ENCODE measurements at places on chromosomes 11 and 22.

DNA sequence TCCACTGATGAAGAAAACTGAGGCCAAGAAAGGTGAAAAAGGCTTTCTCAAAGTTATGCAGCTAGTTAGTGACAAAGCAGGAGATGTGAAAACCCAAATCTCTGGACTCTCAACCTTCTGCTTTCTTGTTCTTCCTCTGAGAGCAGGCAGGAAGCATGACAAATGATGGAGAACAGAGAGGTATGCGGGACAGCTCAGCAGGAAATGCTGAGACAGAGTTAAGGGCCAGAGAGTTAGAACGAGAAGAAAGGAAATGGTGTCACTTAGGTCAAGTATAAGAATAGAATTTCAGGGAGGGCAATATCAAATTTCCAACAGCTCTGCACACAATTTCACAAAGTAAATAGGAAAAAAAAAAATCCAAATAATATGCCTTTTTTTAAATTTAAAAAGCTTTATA is 67.6 kb upstream of the ARHGAP42 start:
- DNase-seq = no peak

DNA sequence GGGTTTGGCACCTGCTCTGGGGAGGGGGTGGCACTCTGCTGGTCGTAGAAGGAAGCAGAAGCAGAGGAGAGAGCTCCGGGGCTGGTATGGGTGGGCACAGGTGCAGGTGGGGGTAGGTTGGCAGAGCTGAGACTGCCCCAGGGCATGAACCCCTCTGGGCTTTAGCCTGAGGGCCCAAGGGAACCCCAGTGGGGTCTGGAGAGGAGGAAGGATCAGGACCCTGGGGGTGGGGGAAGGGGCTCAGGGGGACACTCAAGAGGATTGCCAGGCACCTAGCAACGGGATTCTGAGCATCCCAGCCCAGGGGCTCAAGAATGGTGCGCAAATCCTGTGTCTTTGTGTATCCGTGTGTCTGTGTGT is 6.3 kb downstream of the ALDH3B2 start:
- DNase-seq = no peak

DNA sequence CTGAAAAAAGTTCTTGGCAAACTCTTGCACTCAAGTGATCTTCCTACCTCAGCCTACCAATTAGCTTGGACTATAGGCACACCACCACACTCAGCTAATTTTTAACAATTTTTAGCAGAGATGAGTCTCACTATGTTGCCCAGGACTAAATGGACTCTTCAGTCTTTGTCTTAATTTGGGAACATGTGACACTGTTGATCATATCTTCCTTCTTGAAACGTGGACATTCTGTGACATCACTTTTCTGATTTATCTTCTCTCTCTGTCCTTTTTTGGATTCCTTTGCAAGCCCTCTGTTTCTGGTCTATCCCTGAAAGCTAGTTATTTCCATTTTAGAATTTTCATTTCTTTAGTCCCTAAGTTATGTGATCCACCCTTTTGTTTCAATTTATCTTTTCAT is 42.0 kb downstream of the RSF1 start:
- DNase-seq = no peak

DNA sequence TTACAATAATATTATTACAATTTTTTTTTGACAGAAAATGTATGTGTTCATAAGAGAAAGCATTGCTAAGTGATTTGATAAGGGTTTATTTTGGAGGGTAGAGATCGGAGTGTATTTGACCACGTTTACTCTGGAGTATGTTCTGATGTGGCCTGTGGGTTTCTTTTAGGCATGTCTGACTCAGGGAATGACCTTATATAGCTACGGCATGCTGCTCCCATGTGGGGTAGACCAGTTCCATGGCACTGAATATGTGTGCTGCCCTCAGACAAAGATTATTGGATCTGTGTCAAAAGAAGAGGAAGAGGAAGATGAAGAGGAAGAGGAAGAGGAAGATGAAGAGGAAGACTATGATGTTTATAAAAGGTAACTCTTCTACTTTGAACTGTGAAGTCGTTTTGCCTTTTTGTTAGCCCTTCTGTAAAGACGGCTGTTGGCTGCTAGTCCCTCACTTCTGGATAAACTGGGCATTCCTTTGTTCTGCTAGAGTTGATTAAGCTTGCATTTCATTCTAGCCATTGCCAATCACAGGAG is 38.1 kb upstream of the ST14 start:
- DNase-seq = peak; percentile 24

- no peak for DNase-seq
These were observed 1630.8 kb upstream of the TENM4 start for GRCh38 chr11:81071606-81072005.

DNA sequence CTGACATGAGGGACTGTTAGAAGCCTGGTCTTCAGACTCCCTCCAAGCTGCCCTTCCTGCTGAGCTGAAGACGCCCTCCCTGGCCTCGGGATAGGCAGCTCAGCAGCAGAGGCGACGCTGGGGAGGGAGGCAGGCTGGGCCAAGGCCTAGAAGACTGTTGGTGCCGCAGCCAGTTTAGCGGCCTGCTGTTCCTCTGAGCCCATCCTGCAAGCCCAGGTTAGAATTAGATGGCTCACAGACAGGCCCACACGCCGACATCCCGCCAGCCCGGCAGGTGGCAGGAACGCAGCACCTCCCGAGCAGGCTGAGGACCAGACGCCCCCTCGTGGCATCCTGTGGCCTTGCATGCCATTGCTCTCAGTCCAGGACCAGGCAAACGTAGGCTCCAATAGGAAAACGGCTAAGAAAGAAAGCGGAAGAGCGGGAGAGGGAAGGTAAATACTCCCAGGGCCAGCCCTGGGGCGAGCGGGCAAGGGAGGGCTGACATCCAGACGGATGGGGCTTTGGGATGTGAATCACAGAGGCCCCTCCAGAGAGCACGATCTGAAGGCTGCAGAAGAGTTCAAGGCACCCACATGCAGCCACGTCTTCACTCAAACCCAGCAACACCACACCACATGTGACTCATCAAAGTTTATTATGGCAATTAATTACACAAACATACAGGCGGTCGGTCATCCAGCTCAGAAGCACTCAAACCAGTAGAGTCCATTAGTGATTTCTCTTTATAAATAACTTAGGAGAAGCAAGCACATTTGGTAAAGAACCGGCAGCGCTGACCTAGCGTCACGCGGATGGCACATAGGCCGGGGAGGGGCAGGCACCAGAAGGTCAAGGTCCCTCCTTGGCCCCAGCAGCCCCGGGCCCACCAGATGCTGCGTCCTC is 27.6 kb downstream of the CD5 start:
- peak; percentile 95 for DNase-seq

DNA sequence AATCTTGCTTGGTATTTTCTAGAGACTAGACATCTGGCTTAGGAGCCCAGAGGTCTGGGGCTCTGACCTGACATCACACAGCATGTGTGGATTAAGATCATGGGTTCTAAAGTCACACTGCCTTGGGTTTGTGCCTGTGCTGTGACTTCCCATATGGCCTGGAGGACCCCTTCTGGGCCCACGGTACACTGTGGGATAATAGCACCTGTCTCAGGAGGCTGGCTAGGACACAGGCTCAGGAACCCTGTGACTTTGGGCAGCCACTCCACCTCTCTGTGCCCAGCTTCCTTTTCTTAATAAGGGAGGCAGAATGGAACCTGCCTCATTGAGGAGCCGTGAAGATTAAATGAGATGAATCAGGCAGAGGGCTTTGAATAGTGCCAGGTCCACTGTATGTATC is 99.2 kb upstream of the B3GAT1 start:
- DNase-seq = no peak

- no peak for DNase-seq
These were observed 296.6 kb downstream of the LUZP2 start for GRCh38 chr11:24793479-24793878.

- no peak for DNase-seq
These were observed 54.6 kb upstream of the OR5P2 start for GRCh38 chr11:7851391-7851790.

DNA sequence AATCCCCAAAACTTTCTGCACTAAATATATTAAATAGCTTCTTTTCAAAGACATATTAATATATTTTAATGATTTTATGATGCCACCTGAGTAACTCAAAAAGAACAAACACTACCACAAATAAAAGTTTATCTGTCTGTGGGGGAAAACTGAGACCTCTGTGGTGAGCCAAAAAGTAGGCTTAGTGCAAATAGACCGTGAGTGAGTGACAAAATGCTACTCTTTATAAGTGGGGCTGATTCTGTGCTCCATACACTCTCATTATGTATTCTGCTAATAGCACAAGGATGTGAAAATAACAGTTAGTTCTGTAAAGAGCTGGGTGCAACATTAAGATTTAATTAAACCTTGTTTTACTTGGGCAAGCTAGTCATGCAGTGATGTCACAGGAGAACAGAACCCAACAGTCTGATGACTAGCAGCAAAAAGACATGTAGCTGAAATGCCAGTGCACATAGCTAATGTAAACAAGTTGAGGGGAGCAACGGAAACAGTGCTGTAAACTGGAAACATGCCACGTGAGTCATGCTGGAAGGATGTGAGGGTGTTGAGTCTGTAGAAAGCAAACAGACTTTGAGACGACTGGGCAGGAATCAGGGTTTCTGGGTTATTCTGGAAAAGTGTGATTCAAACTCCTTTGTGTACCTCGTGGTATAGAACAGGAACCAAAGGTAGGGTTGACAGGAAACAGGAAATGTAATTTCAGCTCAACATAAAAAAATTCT is 1130.4 kb downstream of the LRRC4C start:
- peak; percentile 0 for DNase-seq

DNA sequence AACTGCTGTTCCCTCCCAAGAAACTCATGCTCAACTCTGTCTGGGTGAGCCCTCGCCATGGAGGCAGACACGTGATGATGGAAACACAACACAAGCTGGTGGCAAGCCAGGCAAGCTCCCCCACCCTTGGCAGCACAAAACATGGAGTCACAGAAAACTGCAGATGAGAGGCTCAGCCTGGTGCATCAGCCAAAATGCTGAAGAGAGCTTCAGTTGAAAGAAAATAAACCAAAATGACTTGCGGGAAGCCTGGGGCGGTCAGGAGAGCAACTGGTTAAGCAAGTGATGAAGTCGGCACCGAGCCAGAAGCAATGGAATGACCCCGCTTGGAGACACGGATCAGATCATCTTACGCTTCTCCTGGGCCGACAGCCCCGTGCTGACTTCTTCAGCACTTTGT is 68.3 kb downstream of the C11orf58 start:
- no peak for DNase-seq

GRCh38 chr22:42277988-42278776 is 7.7 kb upstream of the TCF20 start:
- peak; percentile 12 for DNase-seq

GRCh38 chr11:1260023-1260501 is 37.2 kb downstream of the MUC5B start:
- DNase-seq = peak; percentile 53

GRCh38 chr11:69161117-69161407 is 5.3 kb downstream of the SMIM38 start:
- no peak for DNase-seq

GRCh38 chr11:4467811-4468606 is 14.4 kb upstream of the OR52K1 start:
- DNase-seq = no peak

GRCh38 chr11:47324520-47324919 is 28.0 kb downstream of the MYBPC3 start:
- DNase-seq = no peak

DNA sequence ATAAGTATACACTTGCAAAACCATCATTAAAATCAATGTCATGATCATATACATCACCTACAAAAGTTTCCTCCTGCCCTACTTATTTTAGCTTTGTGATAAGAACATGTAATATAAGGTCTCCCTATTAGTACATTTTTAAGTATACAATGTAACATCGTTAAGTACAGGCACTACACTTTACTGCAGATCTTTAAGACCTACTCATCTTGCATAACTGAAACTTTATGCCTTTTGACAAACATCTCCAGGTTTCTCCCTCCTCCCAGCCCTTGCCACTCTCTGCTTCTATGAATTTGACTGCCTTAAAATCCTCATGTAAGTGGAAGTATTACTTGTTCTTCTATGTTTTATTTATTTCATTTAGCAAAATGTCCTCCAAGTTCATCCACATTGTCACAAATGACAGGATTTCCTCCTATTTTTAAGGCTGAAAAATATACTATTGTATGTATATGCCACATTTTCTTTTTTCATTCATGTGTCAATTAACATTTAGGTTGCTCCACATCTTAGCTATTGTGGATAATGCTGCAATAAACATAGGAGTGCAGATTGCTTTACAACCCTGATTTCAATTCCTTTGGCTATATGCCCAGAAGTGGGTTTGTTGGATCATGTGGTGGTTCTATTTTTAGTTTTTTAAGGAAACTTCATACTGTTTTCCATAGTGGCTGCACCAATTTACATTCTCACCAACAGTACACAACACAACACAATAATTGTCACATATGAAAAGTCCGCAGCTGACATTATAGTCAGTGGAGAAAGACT is 471.1 kb upstream of the ANO3 start:
- DNase-seq = no peak

GRCh38 chr11:114832532-114833125 is 154.3 kb downstream of the NXPE2 start:
- no peak for DNase-seq

DNA sequence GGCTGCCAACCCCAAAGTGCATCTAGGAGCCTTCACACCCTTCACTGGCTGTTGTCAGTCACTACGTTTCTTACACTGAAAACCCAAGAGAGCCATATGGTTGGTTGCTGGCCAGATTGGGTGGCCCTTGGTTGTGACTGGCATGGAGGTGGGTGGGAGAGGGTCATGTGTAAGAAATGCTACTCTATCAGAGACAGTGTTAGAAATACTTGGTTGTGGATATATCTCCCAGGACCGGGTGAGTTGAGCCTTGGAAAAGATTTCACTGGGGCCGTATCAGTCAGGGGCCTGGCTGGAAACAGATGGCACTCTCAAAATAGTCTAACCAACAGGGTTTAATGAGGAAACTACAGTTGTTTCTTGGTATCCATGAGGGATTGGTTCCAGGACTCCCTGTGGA is 15.2 kb downstream of the ENDOD1 start:
- DNase-seq = no peak

DNA sequence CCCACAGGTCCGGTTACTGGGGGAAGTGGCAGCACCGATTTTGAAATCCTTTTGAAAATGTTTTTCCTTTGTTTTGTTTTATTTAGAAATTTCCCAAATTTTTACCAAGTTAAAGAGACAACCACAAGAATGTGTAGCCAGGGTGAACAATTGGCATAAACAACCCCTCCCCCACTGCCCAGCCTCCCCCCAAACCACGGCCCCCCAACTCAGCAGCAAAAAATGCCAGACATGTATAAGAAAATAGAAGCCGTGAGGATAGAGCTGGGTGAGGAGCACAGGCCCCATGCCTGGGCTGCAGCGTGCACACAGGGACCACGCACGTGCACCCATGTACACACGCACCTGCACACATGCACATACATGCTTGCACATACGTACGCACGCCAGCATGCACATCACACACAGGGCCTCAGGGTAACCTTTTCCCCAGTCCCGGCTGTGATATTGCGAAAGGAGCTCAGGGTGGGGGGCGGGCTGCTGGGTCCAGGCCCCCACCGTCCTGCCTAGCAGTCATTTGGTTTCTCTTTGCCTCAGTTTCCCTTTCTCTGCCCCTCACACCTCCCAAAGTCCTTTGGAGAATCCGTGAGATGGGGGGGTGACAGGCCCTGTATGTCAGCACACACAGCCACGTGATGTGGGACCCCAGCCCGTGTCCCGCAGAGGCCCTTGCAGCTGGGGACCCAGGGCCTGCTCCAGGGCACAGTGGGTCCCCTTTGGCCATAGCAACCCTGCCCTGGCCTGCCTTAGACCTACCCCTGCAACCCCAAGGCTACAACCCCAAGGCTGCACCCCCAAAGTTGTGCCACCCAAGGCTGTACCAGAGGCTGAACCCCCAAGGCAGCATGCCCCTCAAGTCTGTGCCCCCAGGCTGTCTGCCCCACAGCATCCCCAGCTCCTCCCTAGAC is 42.9 kb downstream of the IGF2 start:
- DNase-seq = no peak

- no peak for DNase-seq
These were observed 276.7 kb upstream of the API5 start for GRCh38 chr11:43035086-43035485.

- DNase-seq = no peak
These were observed 546 bp downstream of the DRAP1 start for GRCh38 chr11:65919573-65920371.

Data from activated CD4-positive, alpha-beta T cell treated with anti-CD3 and anti-CD28 coated beads, Interleukin-2, Interleukin-6, amounts not matched to agents 100 ng/mL and 50 ng/mL, durations not matched to agents 16 hours and 8 hours (primary cell).